Activated naive CD8-positive, alpha-beta T cell treated with anti-CD3 and anti-CD28 coated beads, Interleukin-2, amount 50 U/mL, for 16 hours (primary cell): ENCODE measurements at places on chromosomes 6 and 20.

DNA sequence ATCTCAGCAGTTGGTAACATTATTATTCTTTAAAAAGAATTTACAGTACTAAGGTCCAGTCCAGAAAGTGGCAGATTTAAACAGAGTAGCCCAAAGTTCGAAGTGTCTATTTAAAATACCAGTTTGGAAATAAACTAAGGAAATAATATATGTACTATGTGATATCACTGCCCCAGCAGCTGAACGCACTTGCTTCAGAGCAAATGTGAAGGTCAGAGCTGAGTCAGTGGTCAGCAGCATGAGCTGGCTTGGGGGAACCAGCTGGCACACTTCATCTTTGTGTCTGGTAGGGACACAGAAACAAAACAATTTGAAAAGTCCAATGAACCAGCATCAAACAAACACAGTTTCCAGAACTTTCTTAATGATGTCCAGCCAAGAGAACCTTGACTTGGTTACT is 15.4 kb downstream of the TMEM14B start:
- no peak for DNase-seq

- no peak for DNase-seq
These were observed 287.6 kb downstream of the ESR1 start for GRCh38 chr6:152094992-152095592.

DNA sequence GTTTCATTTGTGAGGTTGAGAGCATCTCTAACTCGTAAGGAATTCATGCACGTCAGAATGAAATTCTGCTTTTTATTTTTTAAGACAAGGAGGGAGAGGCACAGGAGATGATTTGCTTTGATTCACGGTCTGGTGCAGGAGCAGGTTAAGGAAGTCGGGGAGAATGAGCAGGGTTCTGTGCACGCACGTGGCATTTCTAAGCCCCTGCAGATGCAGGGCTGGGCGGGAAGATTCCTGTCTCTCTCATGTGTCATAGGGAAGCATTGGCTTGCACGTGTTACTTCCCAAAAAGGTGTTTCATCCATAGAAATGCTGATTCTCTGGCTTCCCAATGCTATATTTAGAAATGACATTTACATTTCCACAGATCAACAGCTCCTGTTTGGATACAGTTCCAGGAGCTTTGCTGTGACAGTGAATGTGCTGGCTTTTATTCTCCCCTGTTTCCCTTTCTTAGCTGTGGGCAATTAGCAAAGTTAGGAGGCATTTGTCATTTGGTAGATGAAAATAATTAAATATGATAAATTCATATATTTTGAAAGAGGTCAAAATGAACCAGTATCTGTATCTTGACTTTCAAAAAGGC is 119.7 kb upstream of the ZFP64 start:
- no peak for DNase-seq

GRCh38 chr6:145279993-145280392 is 455.3 kb downstream of the EPM2A start:
- no peak for DNase-seq

- no peak for DNase-seq
These were observed 19.1 kb upstream of the SLC24A3 start for GRCh38 chr20:19193349-19193748.

DNA sequence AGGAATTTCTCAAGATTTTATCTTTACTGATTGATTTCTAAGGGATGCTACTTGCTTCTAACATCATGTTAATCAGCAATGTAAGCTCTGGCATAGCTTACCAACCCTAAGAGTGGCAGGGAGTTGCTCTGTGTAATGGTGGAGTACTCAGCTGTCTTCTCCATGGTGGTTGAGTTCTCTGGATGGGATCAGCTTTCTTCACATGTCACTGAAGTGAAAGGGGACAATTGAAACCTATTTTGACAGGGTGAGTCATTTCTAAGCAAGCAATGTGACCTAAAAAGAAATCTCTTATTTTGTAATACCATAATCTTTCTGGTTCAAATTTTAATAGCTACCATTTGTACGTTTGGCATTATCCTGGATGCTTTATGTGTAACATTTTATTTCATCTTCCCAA is 430.4 kb downstream of the GJA1 start:
- no peak for DNase-seq

DNA sequence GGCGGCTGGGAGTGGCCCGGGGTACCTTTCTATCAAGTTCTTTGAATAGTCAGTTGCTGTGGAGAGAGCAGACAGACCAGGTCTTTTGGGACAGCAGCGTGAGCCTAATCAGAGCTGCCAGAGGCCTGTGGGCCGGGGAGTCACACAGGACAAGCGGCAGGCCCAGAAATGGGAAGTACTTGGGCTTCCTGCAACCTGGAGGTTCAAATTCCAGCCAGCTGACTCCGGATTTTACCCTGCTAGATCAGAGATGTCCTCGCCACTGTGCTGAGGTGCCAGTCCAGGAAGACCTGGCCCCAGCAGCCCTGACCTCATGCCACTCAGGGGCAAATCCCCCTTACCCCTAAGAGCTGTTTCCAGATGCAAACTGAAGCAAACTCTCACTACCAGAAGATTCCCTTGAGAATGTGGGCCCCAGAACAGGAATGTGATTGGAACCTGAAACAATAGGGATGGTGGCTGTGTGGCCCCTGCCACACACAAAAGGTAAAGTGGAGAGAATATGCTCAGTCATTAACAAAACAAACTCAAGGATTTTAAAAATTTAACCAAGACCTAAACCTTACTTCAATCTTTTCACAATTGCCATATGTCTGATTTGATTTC is 9.7 kb downstream of the BEND3 start:
- no peak for DNase-seq

DNA sequence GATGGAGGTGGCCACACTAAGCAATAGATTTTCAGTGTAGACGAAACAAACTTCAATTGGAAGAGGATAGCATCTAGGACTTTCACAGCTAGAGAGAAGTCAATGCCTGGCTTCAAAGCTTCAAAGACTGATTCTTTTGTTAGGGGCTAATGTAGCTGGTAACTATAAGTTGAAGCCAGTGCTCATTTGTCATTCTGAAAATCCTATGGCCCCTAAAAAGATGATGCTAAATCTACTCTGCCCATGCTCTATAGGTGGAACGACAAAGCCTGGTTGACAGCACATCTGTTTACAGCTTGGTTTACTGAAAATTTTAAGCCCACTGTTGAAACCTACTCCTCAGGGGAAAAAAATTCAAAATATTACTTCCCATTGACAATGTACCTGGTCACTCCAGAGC is 226.7 kb downstream of the BCAS1 start:
- no peak for DNase-seq

GRCh38 chr6:133590196-133590595 is 298.7 kb upstream of the TCF21 start:
- no peak for DNase-seq

GRCh38 chr20:47115694-47116093 is 221.1 kb downstream of the EYA2 start:
- DNase-seq: no peak

DNA sequence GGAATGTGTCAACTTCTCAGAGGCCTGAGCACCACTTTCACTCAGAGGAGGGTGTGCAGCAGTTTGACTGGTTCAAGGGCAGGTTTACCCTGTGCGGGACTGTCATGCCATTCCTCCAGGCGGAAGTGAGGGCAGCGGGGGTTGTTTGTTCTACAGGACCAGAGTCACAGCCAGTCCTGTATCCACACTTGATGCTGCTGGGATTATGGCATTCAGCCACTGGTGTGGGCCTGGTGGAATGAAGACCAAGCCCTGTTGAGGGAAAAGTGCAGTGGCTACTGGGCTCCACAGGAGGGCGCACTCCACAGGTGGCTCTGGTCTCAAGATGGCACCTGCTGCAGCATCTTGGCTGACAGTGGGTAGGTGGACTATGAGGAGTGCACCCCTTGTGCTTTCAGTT is 14.8 kb downstream of the SEMG2 start:
- DNase-seq: no peak

GRCh38 chr6:135534773-135535380 is 37.3 kb upstream of the AHI1 start:
- DNase-seq: no peak

DNA sequence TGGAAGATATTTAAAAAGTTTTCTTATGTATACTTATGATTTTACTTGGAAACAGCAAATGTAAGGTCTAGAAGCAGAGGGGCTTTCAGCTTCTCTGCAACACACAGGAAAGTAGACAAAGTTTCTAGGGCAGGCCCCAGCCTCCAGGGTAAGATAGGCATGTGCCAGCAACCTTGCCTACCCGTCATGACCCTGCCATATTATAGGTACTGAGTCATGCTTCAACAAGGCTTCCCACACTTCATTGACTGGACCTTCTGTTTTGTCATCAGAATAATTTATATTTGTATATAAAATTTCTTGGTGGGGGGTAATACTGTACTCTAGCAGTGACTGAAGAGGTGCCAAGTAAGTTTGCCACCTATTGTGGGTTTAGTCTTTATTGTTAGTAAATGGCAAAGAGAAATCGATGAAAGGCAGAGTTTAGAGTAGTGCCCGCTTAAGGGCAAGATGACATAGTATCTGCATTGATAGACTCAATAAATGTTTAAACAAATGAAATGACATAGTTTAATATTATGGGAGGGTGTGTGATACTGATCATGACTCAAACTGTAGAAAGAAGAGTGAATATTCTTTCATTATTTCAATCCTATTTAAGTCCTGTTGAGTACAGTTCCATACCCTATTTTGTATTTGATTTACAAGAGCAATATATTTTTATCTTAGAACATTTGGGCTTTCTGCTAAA is 95.6 kb downstream of the JARID2 start:
- no peak for DNase-seq

- DNase-seq: no peak
These were observed 67.9 kb upstream of the SLCO4A1 start for GRCh38 chr20:62574230-62574993.

DNA sequence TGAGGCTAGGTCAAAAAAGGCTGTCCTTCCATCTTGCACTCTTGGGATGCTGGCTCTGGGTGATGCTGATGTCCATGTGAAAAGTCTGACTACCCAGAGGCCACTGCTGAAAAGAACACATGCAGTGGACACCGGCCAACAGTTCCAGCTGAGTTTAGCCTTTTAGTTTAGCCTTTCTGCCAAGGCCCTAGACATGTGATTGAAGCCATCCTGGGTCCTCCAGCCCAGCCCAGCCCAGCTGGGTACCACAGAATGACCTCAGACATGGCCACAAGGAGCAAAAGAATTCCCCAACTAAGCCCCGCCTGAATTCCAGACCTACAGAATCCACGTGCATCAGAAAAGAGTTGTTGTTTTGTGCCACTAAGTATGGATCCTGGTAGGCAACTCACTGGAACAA is 17.4 kb downstream of the PIGT start:
- DNase-seq: no peak

DNA sequence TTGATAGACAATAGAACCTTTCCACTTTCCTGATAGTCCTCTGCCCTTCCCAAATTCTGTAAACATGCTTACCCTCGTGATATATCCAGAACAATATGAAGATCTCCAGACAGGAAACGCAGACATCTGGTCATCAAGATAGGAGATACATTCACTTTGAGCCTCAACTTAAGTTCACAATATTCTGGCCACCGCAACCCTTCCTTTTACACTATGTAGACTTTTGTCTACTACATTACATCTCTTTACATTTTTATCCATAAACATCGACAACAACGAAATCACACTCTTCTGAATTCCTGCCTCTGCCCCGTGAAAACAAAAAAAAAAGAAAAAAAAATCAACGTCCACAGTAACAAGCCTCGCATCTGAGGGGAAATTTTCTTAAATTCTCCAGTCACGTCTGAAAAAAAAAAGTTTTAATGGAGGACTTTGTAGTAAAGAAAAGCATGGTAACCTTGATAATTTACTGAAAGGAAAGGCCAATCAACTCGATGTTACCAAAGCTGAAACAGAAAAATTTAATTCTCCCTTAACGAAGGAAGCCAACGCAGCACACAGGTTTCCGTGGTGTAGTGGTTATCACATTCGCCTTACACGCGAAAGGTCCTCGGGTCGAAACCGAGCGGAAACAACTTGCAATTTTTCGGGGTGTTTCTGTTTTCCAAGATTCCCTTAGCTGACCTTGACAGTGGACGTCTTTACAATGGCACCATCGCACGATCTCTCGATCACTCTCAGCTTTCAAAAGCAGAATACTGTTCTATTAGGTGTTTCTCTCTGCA is 21.8 kb downstream of the POM121L2 start:
- DNase-seq: no peak

GRCh38 chr6:2225422-2226392 is 19.7 kb downstream of the GMDS start:
- no peak for DNase-seq

DNA sequence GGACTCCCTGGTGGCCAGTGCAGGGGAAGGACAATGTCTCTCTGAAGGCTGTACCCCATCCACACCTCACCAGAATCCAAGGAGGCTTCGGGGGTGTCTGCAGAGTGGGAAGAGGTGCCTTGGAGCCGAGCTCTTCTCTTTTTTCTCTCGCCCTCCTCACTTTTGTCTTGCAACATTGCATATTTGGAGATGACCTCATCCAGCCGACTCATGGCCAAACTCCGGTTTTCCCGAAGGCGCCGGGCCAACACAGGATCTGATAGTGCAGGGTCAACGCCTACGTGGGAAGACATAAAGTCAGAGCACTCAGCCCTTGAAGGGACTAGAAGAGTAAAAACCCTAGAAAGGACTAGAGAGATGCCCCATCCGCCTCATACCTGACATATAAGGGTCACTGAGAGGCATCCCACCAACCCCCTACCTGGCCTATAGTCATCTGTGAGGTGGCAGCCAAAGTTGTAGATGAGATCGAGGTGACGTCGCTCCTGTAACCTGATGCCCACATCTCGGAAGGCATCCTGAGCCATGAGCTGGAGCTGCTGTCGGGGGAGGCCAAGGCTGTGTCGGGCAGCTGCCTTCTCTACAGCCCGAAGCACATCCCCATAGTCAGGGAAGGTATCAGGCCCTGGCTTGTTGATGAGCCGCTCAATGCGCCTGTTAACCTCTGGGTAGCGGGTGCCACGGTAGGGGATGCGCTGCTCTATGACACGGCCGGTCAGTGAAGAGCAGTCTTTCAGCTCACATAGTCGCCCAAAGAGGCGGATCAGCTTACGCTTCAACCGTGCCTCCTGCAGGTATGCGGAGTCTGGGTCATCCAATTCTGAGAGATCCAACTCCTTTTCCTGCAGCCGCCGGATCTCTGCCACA is 3.0 kb upstream of the ZBTB22 start:
- no peak for DNase-seq

GRCh38 chr6:159056003-159056402 is 11.2 kb upstream of the TAGAP start:
- DNase-seq: no peak

DNA sequence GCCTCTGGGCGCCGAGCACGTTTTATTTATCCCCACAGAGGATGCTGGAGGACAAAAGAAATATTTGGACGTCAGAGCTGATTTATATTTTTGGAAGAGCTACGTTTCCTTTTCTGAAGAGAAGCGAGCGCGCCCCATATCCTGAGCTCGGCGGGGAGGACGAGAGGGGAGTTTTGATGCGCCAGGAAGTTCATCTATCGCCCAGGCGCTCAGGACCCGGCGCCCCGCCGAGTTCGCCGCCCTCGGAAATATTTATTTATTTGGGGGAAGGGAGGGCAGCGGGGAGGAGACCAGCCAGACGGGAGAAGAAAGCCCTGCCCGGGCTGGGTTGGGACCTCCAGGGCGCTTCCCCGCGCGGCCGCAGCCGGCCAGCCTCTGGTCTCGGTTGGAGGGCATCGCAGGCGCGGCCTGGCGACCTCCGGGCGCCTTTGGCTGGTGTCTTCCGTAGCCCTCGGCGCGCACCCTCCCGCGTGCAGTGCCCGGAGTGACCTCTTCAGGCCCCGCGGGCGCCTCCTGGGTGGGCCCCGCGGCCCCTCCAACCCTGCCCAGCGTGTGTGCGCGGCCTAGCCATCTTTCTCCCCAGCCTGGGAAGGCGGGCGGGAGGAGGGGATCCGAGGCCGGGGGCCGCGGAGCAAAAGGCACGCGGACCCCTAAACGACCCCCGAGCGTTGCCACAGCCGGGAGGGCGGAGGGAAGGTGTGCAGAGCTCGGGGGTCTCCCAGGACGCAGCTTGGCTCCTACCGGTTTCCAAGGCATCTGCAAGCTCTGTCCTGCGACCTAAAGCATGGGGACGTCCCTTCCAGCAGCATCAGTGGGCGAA is 5.4 kb upstream of the FOXF2 start:
- no peak for DNase-seq
